Jurkat, Clone E6-1 (cell line): ENCODE measurements at places on chromosomes 4 and X.
A peak's percentile ranks its signal among the peaks of the same experiment; 100 is the strongest.

DNA sequence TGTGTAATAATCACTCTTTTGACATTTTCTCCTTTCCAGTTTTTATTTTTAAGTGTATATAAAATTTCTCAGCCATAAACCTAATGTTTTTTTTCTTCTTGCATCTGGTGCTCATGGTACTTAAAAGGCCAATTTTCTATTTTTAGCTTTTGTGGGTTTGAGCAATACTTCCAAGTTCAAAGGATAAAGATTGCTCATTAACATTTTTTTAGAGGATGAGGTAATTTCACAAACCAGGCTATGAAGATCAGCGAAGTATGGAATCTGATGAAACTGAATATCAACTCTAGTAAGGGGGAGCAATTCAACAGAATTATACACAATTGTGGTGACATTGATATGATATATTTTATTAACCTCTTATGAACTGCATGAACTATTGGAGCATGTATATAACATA, 25.8 kb upstream of the KLHL34 start:
- no peak for DNase-seq

GRCh38 chr4:170724191-170724590, 634.4 kb upstream of the AADAT start:
- no peak for DNase-seq

DNA sequence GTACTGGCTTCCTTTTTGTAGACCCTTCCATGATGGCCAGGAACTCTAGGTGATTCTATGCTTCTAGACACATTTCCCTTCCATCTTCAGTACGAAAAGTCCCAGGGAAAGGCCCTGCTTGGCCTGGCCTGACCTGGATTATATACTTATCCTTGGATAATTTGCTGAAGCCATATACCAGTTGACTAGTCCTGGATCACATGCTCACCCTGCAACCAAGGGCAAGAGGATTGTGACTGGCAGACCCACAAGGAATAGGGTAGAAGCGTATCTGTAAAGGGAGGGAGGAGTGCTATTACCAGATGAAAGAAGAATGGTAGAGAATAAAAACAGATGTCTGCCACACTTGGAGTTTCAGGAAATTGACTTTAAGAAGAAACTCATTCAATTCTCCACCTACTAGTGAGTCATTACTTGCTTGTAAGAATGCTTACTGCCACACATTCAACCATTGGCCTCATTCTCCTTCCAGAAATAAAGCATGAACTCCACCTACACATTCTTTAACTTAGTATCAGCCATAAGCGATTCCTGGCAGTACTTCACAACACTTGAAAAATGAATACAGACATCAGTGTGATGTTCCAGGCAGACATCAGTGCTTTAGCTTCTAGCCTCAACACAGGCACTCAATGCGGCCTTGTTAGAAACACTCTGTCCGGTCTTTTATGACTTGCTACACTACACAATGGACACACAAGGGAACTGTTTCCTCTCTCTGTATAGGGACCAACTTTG, 141.8 kb downstream of the CBR4 start:
- DNase-seq = no peak

GRCh38 chr4:40134206-40134917, 62.5 kb upstream of the RHOH start:
- DNase-seq = no peak

GRCh38 chr4:52843958-52844357, 18.2 kb upstream of the RASL11B start:
- DNase-seq = no peak

GRCh38 chr4:151687021-151687640, 73.7 kb downstream of the GATB start:
- no peak for DNase-seq

DNA sequence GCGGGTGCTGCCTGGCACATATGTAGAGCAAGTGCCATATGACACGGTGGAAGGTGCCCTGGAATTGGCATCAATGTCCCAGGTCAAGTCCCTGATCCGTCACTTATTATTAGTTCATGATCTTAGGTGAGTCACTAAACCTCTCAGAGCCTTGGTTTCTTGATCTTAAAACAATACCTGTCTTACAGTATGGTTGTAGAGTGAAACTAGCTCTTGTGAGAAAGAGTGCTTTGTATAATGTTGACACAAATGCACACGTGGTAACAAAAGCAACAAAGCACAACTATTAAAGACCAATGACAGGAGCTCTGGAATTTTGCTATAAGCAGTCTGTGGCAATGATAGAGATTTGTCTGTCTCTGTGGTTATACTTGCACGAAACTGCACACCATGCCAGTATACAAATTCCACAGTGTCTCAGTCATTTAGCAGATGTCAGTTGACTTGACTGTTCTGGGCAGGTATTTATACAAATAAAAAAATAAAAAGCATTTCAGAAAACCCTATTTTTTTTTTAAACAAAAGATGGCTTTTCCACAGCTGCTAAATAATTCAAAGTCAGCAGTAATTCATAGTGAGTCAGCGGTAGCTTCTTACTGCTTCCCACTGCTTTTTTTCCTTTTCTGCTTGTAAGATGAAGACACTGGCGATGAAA, 19.7 kb upstream of the ACSL1 start:
- DNase-seq = no peak

- no peak for DNase-seq
Observed at GRCh38 chrX:154294791-154295574, at the start of gene TEX28. Gene TEX28, minus strand, starts transcription at chrX:154295124. Its CDS starts 3,007 bp downstream, at chrX:154292117.

DNA sequence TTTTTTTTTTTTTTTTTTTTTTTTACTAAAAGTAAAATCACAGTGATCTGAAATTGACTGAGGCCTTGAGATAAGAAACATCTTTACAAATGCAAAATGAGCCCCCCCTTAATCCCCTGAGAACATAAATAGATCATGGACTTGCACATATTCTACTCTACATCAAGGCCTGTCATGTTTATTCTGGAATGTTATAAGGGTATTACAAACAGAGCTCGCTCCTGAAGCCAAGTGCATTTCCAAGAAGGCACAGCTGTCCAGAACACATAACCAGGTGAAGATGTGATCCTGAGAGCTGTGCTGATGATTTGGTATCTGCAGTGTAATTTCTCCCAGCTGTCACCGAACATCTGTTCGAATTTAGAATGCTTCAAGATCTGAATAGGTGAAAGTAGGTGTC, 384.5 kb downstream of the GPAT3 start:
- no peak for DNase-seq

DNA sequence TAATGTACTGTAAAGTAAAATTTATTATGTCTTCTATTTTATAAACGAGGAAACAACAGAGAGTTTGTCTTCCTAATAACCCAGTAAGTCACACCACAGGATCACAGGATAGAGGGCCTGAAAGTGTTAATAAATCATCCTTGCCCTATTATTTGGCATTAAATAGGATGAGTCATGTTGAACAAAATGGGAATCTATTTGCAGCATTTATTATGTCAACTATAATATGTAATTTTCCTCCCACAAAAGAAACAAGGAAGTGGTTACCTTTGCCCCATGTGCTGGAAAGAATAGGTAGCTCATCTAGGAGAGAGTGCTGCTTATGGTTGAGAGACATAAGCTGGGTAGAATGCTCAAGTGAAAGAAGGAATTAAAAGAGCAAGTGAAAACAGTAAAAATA, 237.6 kb upstream of the NDST3 start:
- DNase-seq = peak; percentile 8

GRCh38 chr4:1470393-1470670, 64.1 kb upstream of the NKX1-1 start:
- DNase-seq = no peak

DNA sequence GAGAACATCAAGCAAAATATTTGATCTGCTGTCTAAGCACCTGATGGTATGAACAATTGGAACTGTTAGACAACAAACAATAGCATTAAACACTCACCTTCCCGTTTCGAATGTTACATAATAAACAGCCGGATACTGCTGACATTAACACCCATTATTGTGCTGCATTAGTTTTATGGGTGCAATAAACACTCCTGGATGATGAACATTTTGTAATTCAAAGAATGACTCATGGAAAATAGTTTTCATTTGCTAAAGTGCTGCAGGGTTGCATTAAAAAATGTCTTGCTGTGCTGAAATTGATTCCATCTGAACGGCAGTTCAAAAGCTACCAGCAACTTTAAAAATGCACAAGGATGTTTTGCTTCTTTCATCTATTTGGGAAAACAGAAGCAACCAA, 100.8 kb upstream of the SORBS2 start:
- no peak for DNase-seq

- DNase-seq = no peak
Observed at GRCh38 chr4:10897076-10897475, 212.5 kb upstream of the CLNK start.

DNA sequence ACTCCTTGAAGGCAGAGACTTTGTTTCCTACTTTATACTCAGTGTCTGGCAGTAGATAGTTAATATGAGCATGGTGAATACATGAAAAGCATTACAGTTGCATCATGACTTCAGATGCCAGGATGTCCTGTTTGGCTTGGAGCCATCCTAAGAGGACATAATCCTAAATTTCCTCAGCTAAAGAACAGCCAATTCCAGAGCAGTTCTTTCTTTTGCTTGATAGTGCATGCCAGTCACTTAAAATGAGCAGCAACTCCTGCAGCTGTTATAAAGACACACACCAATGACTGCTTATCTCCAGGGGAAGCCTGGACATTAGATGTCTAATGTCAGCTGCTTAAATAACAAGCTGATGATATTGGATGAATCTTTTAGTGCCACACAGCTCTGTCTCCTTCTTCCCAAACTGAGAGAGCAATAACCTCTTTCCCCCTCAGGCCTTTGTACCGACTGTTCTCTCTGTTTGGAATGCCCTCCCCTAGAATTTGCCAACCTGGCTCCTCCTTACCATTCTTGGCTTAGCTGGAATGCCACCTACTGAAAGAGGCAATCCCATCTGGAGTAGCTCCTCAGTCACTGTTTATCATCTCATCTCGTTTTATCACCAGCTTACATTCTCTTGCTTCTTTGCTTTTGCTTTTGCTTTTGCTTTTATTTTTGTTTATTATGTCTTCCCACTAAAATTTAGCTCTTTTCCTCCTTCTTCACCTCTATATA, 100.8 kb upstream of the USP38 start:
- DNase-seq = no peak

DNA sequence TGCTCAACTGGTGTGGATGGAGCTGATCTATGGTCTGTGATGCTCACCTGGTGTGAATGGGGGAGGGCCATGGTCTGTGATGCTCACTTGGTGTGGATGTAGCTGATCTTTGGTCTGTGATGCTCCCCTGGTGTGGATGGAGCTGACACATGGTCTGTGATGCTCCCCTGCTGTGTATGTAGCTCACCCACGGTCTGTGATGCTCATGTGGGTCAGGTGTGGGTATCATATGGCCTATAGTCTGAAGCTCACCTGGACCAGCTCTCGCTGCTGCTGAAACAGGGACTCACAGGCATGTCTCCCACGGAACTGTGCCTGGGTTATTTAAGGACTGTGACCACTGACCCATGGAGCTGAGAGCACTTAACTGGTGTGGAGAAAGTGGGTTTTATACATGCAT, 109.7 kb downstream of the CRLF2 start:
- DNase-seq = no peak

GRCh38 chr4:90071289-90072235, 55.6 kb upstream of the CCSER1 start:
- DNase-seq = no peak

GRCh38 chr4:142345924-142346323, 500.2 kb downstream of the INPP4B start:
- no peak for DNase-seq

DNA sequence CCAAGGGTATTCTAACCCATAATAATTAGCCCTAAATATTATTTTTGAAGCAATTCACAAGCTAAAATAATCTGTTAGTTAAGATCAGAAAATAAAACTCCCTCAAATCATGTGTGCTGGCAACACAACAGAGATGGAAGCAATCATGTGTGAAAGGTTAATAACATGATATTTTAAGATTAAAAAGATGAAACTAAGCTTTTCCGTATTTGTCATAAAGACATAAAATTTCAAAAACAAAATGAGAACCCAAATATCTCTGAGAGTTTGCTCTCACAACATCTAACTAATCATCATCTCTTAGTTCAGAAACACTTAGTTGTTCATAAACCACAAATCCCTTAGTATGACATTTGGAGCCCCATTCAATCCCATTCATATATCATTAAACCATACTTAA, 749.1 kb downstream of the CCSER1 start:
- DNase-seq = no peak

- DNase-seq = no peak
Observed at GRCh38 chr4:189941005-189941450, 356 bp downstream of the FRG1 start.

DNA sequence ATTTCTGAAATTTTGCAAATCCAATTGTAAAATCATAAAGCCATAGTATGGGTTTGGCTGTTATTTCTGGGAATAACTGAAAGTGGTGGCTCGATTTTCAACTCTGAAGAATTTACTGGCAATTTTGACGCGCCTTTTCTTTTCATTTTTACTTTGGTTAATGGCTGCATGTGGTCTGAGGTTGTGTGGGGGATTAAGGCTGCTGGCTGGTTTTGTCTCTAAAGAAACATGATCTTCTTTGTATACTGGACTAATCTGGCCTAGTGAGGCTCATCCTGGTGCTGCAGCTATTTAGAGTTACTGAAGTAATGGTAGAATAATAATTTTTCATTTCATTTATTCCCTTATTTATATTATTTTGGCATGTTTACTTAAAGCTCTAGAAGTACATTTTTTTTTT, 164.0 kb downstream of the RNF150 start:
- DNase-seq = no peak

- no peak for DNase-seq
Observed at GRCh38 chr4:76753814-76754213, 144.1 kb downstream of the SOWAHB start.

DNA sequence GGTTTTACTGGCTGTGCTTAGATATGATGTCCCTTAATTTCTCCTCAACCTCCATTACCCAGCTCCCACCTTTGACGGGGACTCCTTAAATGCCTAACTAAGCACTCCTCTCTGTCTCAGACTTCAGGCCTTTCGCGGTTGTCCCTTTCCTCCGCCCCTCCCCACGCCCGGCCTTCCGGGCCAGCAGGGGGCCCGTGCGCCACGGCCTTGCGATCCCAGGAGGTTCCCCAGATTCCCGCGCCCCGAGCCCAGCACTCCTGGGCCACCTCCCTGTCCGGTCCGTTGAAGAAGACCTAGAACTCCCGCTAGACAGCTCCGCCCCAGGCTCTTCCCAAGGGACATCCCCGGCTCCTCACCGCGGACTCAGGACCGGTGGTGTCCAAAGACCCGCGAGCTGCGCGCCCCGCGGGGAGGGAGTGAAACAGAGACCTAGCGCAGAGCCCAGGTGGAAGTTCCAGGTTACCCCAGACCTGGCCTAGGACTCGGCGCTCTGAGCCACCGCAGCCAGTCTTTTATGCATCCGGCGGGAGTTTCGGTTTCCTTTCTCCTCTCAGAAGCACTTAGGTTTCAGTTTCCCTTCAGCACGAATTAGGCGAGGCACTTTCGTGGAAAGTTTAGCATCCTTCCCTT, at the start of gene DDX60:
Gene DDX60 (minus strand): TSS at position 487 of the 630 bp plus-strand sequence. CDS start 7,493 bp downstream, outside the sequence.
- DNase-seq = peak; percentile 82

DNA sequence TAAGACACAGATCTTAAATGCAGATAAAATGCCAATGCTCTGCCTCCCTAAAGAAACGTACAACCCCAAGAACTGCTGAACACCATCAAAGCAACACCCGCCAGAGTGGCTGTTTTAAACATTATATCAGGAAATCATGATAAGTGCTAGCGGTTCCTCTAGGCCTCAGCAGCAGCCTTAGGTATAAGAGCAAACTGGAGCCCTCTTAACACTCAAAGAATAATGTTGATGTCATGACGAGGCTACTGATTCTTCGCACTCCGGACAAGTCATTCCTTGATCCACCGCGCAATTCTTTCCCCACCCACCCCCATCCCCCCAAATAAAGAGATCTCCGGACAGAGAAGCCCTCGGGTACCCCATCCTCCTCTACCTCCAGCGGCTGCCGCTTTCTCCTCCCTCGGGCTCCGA, 507 bp downstream of the LIN54 start:
- DNase-seq = peak; percentile 69

- DNase-seq = no peak
Observed at GRCh38 chr4:95272797-95273196, 276.0 kb downstream of the UNC5C start.
